M059J (cell line): ENCODE measurements at places on chromosomes 2 and 18. TPM values are rescaled to one million over a fixed set of nuclear protein-coding genes. Genes with fewer than 3 reads are reported as not detected.
A peak's percentile ranks its signal among the peaks of the same experiment; 100 is the strongest.

FRZB gene
- total RNA-seq, result 0.10 and 0.71 TPM in 2 replicates

- no peak for DNase-seq
Measured at GRCh38 chr2:232466221-232466620, 10.3 kb downstream of the ALPI start.

FBXO48 gene
- total RNA-seq, result 0.91 and 1.5 TPM in 2 replicates

AQP4 gene
- not detected in 2 replicates for total RNA-seq

- no peak for DNase-seq
Measured at GRCh38 chr18:65435534-65435933, 315.3 kb upstream of the CDH7 start.

- peak; percentile 82 for DNase-seq
Measured at GRCh38 chr18:8933714-8934284, 168.7 kb upstream of the NDUFV2 start.

GRCh38 chr18:6558446-6559156, 143.9 kb upstream of the L3MBTL4 start:
- DNase-seq, result no peak

DNA sequence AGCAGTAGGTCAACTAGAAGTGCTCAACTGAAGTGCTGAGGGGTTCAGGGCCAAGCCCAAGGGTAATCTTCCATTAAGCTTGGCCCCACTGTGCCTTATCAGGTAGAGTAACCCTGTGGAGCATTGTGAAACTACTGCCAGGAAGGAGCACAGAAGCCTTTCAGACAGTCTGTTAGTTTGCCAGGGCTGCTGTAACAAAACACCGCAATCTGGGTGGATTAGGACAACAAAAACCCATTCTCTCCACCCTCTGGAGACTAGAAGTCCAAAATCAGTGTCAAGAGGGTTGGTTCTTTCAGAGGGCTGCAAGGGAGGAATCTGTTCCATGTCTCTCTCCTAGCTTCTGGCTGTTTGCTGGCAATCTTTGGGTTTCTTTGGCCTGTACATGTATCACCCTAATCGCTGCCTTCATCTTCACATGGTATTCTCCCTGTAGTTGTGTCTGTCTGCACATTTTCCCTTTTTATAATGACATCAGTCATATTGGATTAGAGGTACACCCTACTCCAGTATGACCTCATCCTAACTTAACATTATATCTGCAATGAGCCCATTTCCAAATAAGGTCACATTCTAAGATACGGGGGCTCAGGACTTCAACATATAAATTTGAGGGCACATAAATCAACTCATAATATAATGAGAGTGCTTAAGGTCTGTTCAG, 21.2 kb downstream of the VIT start:
- DNase-seq, result no peak

DNA sequence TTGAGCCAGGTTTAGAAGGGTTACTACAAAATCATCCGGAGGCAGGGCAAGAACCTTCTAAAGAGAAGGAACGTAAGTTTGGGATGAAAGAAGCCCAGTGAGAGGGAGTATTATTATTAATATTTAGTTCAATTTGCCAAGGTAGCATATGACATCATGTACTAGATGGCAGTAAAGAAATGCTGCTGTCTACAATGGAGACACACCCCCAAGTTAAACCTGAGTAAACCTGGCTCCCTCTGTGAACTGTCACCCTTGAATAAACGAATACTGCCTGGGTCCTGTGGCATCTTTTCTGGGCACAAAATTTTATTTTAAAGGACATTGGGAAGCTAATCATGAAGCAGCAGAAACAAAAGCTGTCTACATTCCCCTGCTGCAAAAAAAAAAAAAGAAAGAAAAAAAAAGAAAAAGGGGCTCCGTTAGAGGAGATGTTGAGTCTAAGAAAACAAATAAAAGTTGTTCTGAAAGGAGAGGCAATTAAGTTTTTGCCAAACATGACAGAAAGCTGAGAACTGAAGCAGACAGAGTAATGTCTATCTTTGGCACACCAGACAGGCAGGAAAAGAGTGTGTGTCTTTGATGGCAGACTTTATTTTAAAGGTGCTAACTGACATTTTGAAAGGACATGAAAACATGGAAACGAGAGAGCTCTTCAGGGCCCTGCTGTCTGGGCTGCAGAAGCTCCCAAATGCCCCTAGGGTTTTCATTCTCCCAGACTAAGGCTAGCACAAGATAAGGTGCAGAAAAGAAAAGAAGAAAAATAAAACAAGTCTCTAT, 557.7 kb upstream of the CHAC2 start:
- no peak for DNase-seq

- no peak for DNase-seq
Measured at GRCh38 chr2:64482243-64482642, 28.3 kb downstream of the LGALSL start.

DNA sequence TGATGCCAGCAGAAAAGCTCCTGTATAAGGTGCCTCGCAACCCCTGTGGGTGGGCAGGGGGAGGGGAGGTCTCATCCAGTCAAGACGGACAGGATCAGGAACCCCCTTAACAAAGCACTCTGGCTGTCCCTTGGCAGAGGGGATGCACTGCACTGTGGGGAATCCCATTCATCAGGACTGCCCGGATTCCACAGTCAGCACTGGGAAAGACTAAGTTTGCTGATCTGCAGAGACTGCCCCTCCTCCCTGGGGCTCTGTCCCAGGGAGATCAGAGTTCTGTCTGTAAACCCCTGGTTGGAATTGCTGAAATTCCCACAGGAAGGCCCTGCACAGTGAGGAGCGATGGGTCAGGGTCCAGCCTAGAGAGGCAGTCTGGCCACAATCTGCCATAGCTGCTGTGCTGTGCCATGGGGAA, 149.5 kb upstream of the RBBP8 start:
- DNase-seq, result no peak

DNA sequence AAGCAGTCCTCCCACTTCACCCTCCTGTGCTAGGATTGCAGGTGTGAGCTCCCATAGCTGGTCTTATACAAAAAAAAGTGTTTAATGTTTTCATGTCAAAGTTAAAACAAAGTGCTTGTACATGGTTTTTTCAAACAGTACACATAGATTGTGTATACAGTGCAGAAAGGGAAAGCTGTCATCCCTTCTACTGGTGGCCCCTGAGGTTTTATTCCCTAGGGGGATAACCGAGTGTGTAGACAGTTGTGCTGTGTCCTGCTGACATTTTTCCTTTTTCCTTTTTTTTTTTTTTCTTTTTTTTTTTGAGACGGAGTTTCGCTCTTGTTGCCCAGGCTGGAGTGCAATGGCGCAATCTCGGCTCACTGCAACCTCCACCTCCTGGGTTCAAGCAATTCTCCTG, 10.8 kb downstream of the TUBB6 start:
- DNase-seq, result no peak

- no peak for DNase-seq
Measured at GRCh38 chr18:79853993-79854364, 56.2 kb downstream of the KCNG2 start.

DNA sequence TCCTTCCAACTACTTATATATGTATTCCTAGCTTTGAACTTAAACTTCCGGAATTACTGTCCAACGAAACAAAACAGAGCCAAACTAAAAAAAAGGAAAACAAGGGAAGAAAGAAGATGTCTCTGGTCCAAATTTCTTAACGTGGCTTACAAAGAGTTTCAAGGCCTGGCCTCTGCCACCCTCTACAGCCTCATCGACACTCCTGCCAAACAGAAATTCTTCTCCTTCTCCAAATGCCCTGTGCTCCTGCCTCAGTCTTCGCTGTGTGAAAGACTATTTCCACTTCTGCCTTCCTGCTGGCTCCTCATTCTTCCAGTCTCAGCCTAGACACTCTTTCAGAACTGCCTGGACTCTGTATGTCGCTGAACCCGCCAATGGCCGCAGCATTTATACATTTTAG, 249.2 kb downstream of the TXNL1 start:
- no peak for DNase-seq

GRCh38 chr2:38037325-38037724, 38.6 kb downstream of the CYP1B1 start:
- DNase-seq, result no peak
